ENCODE measurements at places on chromosomes 16 and 17. TPM values are rescaled to one million over a fixed set of nuclear protein-coding genes. Genes with fewer than 3 reads are reported as not detected.

DNA sequence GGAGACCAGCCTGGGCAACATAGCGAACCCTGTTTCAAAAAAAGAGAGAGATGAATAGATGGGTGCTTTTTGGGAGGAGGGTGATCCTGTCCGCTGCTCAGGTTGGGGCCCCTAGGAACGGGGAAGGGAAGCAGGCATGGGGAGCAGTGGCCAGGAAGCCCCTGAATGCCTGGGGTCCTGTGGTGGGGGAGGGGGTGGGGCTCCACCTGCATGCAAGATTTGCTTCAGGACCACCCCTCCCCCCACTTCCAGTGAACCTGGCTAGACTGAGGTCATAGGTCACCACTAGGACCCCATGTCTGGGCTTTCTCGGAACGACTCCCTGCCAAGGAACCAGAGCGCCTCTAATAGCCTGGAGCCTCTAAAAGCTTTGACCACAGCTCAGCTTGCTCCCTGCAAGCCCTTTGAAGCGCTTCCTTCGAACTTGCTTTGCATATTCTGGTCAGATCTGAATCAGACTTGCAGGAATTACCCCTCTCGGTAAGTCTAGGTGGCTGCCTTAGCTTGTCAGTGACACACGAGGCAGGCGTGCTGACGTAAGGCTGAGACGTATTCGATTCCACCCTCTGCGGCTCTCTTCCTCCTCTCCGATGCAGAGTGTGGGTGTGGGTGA lies 3.7 kb downstream of the SOCS3 start:
- no peak for DNase-seq

DNA sequence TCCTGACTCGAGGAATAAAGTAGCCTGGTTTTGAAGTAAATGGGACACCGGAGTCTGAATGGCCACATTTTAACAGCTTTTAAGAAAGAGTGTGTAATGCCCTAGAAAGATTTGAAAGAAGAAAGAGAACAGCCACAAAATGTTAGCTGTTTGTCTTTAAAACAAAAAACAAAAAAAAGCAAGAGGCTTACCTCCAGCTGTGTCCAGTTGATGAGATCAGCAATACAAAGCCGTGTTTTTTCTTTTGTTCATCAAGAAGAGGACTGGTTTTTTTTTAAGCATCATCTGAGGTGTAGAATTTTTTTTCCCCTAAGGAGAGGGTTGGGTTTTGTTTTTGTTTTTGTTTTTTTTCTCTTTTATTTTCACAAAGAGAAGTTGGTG lies 58.8 kb downstream of the NKD1 start:
- no peak for DNase-seq

GRCh38 chr17:36697903-36698530 lies 96.6 kb downstream of the MRM1 start:
- no peak for DNase-seq

- DNase-seq: no peak
Measured at GRCh38 chr16:75251280-75252048, at the start of gene BCAR1. Gene BCAR1, minus strand, starts transcription at chr16:75251624. Its CDS starts 142 bp downstream, at chr16:75251482.

DNA sequence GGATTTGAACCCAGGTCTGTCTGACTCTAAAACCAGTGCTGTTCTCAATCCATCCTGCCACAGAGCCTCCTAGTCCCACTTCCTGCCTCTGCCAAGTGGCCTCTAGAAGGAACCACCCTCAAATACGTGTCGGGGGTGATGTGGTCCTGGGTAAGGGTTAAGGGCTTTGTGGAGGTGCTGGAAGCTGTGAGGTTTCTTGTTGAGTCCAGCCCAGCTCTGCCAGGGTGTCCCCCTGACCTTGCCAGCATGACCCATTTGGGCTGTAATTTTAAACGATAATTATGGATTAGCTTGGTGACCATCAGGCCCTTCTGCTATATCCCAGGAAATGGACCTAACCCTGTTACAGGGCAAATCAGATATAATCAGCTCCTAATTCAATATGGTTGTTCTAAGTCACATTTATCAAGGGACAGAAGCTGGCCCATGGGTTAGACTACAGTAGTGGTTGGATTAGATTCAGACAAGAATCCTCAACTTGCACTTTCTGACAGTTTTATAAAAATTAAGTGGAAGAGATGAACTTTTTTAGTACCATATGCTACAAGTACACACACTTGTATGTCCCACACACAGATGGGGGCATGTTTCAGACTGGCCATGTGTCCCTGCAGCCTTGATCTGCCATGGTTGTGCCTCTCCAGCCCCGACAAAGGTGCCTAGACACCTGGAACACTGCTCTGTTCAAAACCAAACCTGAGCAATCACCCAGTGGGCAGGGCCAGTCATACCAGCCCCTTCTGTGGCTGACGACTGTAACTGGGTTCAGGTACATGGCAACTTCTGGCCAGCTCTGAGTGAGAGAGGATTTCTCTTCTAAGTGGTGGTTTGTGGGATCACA lies 48.0 kb downstream of the SMPD3 start:
- DNase-seq: no peak

DNA sequence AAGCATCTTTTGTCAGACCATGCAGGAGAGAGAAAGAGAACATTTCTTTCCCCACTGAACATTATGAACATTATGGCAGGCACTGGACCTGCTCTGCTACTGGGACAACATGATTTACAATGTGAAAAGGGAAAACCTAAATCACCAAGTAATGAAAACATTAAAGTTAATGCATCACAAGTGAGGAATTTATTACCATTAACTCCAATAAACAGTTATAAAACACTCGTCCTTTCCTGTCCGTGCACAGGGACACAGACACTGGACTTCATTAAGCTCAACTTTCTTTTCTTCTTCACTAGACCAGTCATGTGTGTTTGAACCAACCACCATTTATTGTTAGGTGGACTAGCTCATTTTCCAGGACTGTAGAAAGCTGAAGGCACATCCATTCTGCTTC lies 95.4 kb downstream of the SNX11 start:
- DNase-seq: no peak

DNA sequence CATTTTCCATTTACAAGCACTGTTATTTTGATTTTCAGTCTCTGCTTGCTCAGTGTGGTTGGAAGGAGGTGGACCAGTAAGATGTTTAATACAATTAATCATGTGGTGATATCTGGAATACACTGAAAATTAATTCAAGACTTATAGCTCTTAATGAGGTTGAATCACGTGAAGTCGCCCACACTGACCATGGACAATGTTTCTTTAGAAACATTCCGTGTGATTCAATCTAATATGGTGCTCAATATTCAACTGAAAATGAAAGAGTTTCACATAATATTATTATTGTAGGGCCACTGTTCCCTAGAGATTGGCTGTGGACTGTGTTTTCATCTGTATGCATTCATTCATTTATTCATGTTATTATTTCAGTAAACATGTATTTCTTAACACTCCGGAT lies 45.2 kb upstream of the MAF start:
- no peak for DNase-seq

DNA sequence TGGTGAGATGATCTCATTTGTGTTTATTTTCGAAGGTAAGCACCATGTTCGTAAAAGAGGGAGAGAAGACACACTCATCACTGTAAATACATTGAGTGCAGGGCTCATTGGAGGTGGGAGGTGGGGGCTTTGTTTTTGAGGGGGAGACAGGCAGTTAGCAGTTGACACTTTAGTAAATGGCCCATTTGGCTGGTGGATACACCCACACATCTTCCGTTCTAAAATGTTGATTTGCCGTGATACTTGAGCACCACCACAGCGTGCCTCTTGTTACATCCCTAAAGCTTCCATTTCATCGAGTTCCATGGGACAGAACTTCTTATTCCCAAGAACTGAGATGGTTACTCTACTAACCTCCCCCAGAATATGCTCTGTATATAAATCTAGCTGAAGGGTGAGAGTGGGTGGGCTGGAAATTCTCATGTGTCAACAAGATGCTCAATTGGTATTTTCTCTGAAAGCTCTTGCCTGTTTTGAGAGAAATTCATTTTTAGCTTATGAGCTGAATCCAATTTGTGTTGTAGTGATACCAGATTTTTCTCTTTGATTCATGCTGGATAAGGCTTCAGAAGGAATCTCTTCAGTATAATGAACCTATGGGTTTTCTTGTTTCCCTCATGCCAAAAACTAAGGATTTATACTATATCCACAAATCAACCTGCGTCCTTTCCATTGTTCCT lies 314.3 kb downstream of the RBFOX1 start:
- DNase-seq: no peak

DNA sequence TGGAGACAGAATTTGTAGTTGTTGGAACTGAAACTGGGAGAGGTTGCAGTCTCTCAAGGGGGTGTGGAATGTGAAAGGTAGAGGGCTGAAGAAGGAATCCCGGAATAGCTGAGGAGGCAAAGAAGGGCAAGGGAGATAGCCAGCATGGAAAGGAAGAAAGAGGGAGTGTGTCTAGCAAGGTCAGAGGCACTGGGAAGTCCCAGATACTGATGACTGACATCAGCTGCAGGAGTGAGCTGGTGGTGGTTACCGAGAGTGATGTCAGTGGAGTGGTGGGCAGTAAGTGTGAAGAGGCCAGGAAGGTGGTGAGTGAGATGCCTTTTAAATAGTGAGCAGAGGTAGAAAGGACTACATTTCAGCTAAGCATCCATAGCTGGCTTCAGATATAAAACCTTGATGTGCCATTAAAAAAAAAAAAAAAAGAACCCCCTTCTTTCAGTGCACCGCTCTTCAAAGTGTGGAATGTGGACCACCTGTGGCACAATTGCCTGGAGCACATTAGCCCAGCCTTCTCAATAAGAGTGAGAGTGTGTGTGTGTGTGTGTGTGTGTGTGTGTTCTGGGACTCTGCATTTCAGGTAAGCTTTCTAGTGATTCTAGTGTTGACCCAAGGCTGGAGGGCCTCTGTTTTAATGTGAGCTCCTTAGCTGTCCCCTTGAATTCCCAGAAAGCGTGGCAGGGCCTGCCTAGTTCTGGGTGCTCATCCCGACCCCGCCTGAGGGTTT lies 8.5 kb downstream of the PRMT7 start:
- no peak for DNase-seq

GRCh38 chr16:5075637-5076036 lies 4.0 kb downstream of the ALG1 start:
- DNase-seq: no peak

DNA sequence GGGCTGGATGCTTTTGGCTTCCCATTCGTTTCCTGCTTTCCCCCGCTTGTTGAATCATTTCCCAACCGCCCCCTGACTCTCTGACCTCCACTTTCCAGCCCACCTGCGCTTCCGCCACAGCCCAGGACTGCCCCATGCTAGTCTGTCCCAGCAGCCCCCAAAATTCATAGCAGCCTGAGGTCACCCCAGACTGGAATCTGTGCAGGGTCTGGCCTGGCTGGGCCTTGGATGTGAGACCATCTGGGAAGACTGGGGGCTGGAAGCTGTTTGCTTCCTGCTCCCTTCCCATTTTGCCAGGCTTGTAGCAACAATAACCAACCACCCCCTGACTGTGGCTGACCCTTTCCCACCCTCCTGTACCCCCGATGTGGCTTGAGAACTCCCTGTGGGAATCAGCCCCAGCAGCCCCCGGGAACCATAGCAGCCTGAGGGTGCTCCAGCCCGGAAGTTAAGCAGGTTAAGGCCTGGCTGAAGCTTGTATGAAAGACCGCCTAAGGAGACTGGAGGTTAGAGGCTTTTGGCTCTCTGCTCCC lies 2290.8 kb downstream of the TP53TG3F start:
- DNase-seq: no peak

Gene GCGR
- not detected for total RNA-seq

Gene PDIA2
- total RNA-seq: not detected

Gene KIF2B
- total RNA-seq: not detected

Gene SLC26A11
- 14.4 TPM for total RNA-seq

Gene NDUFAB1
- total RNA-seq: 69.1 TPM

Gene CCDC144A
- under 0.01 TPM for total RNA-seq

Gene PRSS8
- 169 TPM for total RNA-seq

All from kidney epithelial cell (primary cell).